Purkinje cell (primary cell): ENCODE measurements at places on chromosomes 12 and 14. TPM values are rescaled to one million over a fixed set of nuclear protein-coding genes. Genes with fewer than 3 reads are reported as not detected.

The GALNT9 gene
- polyA plus RNA-seq: 0.14 and 7.9 TPM in 2 replicates

The ADAM20 gene
- 0.11 TPM in 1 of 2 replicates, not detected in the other for polyA plus RNA-seq

The AGAP2 gene
- polyA plus RNA-seq: 0.48 and 1.8 TPM in 2 replicates

The SERPINA6 gene
- polyA plus RNA-seq: not detected in 2 replicates

The POTEM gene
- not detected in 2 replicates for polyA plus RNA-seq

The GNB3 gene
- polyA plus RNA-seq: 0.29 and 1.1 TPM in 2 replicates

The BDKRB1 gene
- not detected in 2 replicates for polyA plus RNA-seq

The SDR9C7 gene
- polyA plus RNA-seq: 0.54 TPM in 1 of 2 replicates, not detected in the other

The CCDC196 gene
- polyA plus RNA-seq: 0.65 TPM in 1 of 2 replicates, not detected in the other

The KLRB1 gene
- polyA plus RNA-seq: 0.23 TPM in 1 of 2 replicates, not detected in the other

The NOC4L gene
- polyA plus RNA-seq: 4.7 and 6.2 TPM in 2 replicates

The SYNDIG1L gene
- polyA plus RNA-seq: not detected in 2 replicates

The FBRSL1 gene
- polyA plus RNA-seq: 0.17 TPM in 2 replicates

The SDSL gene
- polyA plus RNA-seq: 4.2 and 14.5 TPM in 2 replicates

The ALX1 gene
- not detected in 2 replicates for polyA plus RNA-seq

The FAM181A gene
- polyA plus RNA-seq: not detected in 2 replicates

The SYCP3 gene
- polyA plus RNA-seq: 4.2 and 6.0 TPM in 2 replicates

The AQP6 gene
- polyA plus RNA-seq: 0.12 TPM in 1 of 2 replicates, not detected in the other
